Activated CD8-positive, alpha-beta T cell treated with anti-CD3 and anti-CD28 coated beads for 36 hours (primary cell): ENCODE measurements at places on chromosomes 16 and 17. TPM values are rescaled to one million over a fixed set of nuclear protein-coding genes. Genes with fewer than 3 reads are reported as not detected.

DNA sequence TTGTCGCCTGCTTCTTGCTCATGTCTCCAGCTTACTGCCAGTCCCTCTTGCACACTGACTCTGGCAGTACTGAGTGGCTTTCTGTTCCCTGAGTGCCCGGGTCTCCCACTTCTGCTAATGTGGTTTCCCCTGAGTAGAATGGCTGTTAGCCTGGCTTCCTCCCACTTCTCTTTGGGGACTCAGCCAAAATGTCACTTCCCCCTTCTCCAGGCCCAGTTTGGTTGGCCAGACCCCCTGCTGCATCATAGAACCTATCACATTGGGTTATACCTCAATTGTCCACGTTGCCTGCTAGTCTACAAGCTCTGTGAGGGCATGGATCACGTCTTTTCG, 304.4 kb downstream of the HS3ST3B1 start:
- no peak overlapping the region for H3K27ac ChIP-seq
- H3K36me3 ChIP-seq, result no peaks in the 10 kb centered on the region
- no peak for DNase-seq
- H3K27me3 ChIP-seq, result no peaks in the 10 kb centered on the region

- no peak for DNase-seq
- H3K36me3 ChIP-seq, result no peaks in the 10 kb centered on the region
- no peak overlapping the region for H3K27ac ChIP-seq
- H3K4me1 ChIP-seq, result peaks cover 3% of the 10 kb centered on the region
- peaks cover 35% of the 10 kb centered on the region for H3K27me3 ChIP-seq
- H3K4me3 ChIP-seq, result no peak overlapping the region
These were observed 45.1 kb downstream of the AHSP start for GRCh38 chr16:31572821-31573220.

GRCh38 chr16:15775663-15776304, 81.0 kb downstream of the MYH11 start:
- H3K27me3 ChIP-seq, result no peaks in the 10 kb centered on the region
- no peaks in the 10 kb centered on the region for H3K36me3 ChIP-seq
- H3K4me3 ChIP-seq, result no peak overlapping the region

DNA sequence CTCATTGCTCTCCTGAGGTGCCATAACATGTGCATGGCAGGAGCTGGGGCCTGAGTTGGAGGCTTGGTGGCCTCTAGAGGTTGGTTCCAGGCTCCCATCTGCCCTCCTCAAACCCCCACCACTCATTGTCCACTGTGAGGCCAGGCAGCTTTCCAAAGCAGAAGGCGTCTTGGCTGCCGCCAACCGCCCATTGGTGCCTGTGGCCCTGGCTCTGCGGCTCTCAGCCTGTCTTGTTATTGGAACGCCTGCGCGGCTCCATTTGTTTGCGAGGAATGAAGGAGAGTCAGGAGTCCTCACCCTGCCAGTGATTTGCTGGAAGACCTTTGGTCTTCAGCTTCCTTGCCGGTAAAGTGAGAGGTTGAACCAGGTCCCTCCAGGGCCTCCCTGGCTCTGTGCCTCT, 43.6 kb downstream of the OR1D5 start:
- peaks cover 26% of the 10 kb centered on the region for H3K36me3 ChIP-seq
- H3K27ac ChIP-seq, result no peak overlapping the region
- no peaks in the 10 kb centered on the region for H3K27me3 ChIP-seq
- no peaks in the 10 kb centered on the region for H3K4me1 ChIP-seq

The PSMD11 gene
- total RNA-seq, result 130 TPM

The SKAP1 gene
- 73.9 TPM for total RNA-seq
